Stimulated activated CD4-positive, alpha-beta T cell treated with anti-CD3 and anti-CD28 coated beads, TNF-alpha, amount 100 ng/mL, for 4 hours (primary cell): ENCODE measurements at places on chromosomes 2 and 18.

- DNase-seq: no peak
Measured at GRCh38 chr2:141497272-141497671, 633.5 kb downstream of the LRP1B start.

DNA sequence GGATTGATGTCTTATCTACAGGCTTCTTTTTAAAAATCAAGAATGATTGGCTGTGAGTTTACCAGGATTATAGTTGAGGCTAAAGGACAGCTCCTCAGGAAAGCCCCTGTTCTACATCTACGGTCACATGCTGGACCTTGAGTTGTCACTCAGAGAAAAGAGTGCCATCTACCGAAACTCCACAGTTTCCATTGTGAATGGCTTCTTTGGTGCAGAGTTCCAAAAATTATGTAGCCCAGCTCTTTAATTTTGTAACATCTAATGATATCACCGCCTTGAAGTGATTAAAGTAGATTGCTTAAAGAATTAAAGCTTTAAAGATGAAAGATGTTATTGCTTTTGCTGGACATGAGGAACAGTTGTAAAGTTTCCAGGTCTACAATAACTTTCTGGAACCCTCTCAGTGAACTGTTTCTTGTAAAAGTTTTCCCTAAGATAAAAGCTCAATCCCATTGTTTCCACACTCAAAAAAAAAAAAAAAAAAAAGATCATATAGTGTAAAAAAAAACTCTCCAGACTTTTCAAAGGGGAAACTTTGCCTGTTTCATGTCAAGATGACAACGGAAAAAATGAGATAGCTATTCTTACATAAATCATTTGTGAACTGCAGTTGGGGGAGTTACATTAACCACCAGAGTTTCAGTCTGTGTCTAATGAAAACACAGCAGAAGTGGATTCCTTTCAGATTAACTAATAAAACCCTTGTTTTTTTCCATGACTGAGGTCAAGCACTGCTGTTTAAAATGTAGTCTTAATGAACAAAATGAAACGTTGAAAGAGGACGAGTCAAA, 4.3 kb downstream of the COL3A1 start:
- DNase-seq: no peak

DNA sequence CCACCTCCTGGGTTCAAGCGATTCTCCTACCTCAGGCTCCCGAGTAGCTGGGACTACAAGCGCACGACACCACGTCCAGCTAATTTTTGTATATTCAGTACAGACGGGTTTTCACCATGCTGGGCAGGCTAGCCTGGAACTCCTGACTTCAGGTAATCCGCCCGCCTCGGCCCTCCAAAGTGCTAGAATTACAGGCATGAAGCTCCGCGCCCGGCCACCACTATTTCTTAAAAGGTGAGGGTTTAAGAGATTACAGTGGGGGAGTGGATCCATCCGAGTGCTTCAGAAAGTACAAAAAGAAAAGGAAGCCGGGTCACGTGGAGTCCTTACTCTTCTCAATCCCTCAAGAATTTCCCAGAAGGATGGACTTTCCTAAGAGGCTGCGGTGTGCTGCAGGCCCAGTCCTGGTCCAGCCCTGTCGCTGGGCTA, 146.9 kb downstream of the ANKRD44 start:
- DNase-seq: no peak

DNA sequence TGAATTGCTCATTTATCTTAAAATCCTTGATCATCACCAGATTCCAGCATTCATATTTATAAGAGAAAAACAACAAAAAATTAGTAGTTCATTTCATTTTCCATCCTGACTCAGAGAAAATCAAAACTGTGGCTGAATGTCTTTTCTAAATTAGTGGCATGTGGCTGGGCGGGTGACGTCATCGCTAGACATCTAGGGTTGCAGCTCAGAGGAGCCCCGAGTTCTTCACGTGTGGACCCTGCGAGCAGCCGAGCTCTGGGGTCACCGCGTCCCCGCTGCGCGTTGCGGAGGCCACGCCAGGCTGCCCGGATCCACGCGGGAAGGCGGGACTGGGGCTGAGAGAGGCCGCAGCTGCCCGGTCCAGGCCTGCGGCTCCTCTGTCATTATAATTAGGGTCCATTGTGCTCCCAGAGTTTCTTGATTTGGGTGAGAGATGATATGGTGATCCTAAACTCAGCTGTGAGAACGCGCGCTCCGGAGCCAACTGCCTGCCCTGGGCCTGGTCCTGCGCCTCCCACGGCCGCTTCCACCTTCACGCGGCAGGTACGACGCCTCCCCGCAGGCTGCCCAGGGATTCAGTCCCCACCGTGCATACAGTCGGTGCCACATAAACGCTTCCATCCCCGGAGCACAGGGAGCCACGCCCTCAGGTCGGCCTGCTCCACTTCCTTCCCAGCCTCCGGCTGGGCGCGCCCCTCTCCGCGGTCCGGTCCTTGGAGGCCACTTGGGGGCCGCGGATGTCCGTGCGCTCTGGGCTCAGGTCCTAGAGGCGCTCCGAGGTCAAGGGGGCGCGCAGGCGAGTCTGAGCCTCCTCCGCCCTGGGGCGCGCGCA, 56.5 kb downstream of the TMEM18 start:
- no peak for DNase-seq

- DNase-seq: no peak
Measured at GRCh38 chr18:74291472-74291770, 342 bp downstream of the CYB5A start.

DNA sequence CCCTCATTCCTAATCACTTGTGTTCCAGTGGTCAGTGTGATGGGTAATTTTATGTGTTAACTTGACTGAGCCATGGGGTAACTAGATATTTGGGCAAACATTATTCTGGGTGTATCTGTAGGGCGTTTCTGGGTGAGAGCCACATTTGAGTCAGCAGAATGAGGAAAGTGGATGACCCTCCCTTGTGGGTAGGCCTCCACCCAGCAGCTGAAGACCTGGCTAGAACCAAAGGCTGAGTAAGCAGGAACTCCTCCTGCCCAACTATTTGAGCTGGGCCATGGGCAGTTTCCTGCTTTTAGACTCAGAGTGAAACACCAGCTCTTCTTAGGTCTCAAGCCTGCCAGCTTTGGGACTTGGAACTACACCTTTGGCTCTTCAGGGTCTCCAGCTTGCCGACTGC, 141.8 kb downstream of the ACKR3 start:
- DNase-seq: no peak

GRCh38 chr18:7358989-7359726, 128.3 kb downstream of the LRRC30 start:
- DNase-seq: no peak

DNA sequence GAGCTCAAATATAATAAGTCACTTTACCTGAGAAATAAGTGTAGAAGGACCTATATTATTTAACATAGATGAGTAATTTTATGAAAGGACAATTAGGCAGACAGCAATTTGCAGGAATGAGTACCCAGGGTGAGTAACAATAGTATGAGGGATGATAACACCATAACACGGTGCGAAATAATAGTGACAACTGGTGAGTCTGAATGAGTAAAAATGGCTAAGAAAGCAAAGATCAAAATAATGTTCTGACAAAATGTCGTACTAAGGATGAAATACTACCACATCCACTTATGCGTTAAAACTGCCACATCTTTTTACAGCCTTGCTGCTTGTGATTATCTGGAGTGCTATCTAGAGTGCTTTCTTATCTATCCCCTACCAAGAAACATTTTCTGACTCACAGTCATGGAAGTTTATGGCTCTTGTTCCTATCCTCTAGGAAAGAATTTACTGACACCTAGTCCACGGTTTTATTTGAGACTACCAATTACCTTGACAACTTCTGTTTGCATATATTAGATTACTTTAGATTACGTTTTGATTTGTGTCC, 929.7 kb downstream of the LRP1B start:
- DNase-seq: no peak

DNA sequence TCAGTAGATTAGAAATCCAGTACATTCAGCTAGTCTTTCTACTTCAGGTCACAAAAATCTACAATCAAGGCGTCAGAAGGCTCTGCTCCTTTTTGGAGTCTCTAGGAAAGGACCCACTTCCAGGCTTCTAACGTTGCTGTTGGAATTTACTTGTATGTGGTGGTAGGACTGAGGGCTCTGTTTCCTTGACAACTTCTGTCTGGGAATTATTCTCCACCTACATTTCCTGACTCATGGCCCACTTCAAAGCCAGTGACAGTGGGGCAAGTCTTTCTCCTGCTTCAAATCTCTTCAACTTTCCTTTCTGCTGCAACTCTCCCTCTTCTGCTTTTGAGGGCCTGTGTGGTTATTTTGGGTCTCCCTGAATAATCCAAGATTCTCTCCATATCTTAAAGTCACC, 10.4 kb upstream of the TMX3 start:
- DNase-seq: no peak

DNA sequence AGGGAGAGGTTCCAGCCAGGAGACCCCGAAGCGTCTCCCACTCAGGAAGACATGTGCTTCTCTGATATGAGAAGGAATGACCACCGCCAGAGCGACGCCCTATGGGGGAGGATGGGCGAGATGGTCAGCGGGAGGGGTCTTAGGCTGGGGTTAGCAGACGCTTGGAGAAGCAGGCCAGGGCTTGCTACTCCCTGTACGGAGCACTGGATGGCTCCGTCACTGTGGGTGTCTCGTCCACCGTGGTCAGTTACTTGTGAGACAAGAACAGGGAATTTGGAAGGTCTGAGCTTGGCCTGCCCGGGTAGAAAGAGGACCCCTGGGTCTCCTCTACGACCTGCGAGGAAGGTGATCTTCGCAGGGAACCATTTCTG, 39.8 kb downstream of the TMEM18 start:
- no peak for DNase-seq

DNA sequence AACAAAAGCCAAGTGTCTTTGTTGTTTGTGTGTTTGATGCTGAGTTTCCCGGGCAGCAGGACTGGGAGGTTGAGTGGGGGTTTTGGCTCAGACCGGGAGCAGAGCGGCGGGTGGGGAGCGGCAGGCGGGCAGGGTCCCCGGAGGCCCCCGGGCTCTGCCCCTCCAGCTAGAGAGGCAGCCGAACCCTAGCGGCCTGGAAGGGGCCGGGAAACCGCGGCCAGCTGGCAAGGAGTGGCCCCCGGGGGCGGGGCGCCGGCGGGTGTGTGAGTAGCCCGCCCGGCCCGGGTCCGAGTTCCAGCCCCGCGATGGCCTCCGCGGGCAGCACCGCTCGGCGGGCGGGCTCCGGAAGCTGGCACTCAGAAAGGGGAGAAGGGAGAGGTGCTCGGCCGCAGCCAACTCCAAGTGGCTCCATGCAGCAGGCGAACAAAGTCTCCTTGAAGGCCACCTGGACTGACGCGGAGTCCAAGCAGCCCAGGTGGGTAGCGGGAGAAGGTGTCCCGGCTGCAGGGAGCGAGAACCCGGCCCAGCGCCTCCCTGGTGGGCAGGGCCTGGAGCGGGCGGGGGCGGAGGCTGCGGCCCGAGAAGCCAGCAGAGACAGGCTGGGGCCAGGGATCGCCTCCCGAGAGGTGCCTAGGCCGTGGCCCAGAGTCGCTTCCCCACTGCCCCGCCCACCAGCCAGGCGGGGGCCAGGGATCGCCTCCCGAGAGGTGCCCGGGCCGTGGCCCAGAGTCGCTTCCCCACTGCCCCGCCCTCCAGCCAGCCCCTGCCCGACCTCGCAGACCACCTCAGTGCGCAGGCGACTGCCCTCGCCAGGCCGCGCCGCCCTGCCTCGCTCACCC, at the start of gene ANKRD53:
ANKRD53 (plus strand) TSS at position 290 of the 839 bp plus-strand sequence; CDS start at position 306, 16 bp downstream.
- no peak for DNase-seq

GRCh38 chr2:164599954-164600589, 21.2 kb downstream of the GRB14 start:
- DNase-seq: no peak

DNA sequence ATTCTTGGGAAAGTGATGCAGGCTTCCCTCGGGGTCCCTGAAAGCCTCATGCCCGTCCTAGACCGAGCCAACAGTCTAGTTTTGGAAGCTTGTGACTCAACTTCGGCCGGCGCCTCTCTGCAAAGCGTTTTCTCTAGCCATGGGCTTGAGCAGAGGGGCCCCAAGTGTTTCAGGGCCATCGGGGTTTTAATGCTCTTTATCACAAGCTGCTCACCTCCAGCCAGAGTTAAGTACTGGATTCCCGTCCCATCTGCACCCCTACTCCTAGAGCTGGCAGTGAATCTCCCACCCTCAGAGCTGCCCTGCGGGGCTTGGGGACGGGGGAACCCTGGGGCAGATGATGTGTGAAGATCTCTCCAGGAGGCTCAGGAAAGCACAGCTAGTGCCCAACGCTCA, 7.3 kb downstream of the RAX start:
- DNase-seq: no peak

DNA sequence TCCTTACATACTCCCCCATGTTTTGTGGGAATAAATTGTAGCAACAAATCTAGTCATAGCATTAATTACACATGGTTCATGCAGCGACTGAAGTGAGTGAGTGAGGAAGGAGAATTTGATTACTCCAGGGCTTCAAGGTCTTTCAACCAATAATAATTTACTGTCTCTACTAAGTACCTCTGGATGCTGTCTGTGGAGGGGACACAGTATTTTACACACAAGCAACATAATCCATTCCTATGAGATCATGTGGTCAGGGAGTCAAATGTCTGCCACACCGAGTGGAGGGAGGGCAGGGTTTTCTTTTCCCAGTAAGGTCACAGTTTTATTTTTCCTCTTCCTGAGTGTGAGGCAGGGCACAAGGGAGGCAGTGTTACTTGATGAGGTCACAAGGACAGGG, 334.7 kb upstream of the CELF4 start:
- no peak for DNase-seq

- no peak for DNase-seq
Measured at GRCh38 chr2:223952280-223952968, 4.8 kb upstream of the MRPL44 start.

DNA sequence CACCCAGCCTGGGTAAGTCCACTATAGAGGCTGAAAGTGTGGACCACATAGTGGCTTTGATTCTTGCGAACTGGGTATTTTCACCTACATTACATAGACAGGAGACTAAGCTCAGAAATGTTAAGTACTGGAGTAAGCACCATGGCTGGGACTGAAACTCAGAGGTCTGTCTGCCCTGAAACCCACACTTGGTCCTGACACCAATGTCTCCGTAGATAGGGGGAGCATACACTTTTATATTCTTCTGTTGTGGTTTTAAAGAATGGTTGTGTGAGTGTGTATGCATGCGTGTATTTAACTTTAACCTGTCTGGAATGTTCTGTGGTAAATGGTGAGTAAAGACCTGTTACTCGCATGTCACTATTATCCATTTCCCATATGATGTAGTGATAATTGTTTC, 10.3 kb upstream of the NPPC start:
- DNase-seq: no peak

DNA sequence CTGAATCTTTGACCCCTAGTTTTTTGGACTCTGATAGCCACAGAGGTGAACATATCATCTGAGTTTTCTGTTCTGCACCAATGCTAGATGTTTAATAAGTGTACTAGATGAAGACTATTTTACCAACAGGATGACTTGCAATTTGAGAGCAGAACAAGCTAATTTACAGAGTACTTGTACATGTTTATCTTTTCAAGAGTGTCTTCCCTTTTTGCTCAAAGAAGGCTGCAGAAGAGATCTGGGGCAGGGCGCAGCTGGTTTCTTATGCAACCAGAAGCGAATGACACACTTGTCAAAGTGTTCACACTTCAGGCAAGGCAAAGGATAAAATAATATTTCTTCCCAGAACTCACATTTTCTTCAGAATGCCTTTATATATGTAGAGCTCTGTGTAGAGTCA, 86.0 kb downstream of the VWA3B start:
- no peak for DNase-seq
